ENCODE measurements at places on chromosomes 16 and 17.

DNA sequence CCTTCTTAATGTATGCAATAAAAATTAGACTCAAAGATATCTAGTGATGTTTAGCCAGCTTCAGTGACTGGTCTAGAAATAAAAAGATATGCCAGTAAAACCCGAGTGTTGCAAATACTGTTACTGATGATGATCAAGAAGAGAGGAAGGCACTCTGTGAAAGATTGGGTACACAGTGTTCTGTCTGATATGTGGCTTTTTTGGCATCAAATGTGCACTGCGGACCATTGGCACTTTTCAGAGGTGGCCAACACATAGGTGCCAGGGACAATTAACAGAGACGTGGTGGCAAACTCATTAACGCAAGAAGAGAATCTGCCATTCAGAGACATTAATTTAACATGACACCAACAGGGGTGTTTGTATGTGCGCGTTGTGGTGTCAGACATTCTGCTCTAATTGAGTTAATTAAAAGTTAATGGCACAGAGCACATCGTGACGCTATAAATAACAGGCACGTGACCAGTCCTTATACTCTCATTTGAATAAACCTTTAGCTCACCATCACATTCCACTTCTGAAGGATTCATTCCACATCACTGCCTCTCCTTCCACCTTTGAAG, 549.3 kb upstream of the HSBP1 start:
- DNase-seq, result no peak

GRCh38 chr17:6430769-6431168, 4.2 kb downstream of the AIPL1 start:
- DNase-seq, result no peak

DNA sequence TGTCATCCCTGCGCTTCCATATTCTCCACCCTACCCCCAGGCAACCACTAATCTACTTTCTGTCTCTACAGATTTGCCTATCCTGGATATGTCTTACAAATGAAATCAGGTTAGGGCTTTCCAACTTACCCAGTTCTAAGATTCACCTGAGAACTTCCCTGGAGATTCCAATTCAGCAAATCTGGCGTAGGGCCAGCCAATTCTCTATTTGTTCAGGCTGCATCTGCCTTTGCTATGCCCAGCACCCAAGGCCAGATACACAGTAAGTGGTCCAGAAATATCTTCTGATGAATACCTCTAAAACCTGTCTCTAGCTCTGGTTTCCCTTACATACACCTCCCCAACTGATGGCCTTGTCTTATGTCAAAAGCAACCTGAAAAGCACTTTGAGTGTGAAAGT, 10.4 kb upstream of the CTCF start:
- no peak for DNase-seq

DNA sequence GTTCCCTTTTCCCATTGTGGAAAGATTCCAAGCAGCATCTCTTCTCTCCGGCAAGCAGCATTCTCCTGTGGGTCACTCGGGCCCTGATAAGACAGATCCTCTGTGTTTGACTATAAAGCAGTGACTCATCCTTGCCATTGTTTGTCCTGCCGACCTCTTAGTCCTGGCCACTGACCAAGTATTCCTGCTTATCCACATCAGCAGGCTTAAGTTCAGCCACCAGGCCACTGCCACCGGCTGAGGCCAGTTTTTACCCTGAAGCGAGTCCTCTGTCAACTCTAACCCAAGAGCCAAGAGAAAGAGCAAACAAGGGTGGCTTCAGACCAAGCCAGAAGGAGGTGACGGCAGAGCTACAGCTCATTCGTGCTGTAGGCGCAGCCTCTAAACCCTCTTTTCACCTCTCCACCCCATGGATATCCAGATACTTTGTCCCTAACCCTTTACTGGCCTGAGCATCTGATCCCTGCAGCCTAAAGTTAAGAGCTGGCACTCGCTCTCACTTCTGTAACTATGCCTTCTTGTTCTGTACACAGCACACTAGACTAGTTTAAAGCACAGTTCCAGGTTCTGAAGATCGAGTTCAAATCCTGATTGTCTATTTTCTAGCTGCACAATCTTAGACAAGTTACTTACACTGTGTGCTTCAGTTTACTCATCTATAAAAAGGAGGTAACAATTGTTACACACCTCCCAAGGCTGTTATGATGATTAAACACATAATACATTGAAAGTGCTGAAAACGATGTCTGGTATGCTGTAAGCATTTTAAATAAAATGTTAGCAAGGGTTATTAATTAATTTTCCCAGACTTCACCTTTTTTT, 31.0 kb downstream of the SOX9 start:
- no peak for DNase-seq

- DNase-seq, result no peak
Observed at GRCh38 chr17:16046966-16047365, 47.3 kb downstream of the TTC19 start.

DNA sequence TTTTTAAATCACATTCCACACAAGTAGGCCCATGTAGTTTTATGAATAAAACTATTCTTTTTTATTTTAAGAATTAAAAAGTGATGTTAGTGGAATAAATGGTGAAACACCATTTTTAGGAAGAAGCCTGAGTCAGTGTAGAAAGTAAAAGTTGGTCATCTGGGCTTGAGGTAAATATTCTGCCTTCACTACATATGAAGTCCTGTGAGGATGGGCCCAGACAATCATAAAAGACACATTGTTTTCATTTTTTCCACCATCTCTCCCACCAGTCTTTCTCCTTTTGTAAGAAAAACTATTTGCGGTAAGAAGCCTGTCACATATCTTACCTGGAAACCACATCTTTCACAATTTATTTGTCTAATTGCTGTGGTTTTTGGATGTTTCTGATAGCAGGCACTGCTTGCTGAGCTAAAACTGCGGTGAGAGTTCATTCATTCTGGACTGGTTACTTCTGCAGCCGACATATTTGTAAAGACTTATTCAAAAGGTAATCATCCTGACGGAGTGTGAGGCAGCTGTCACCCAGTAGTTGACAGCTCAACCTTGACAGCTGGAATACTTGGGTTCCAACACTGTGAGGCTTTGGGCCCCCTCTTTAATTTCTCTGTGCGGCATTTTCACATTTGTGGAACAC, 10.6 kb upstream of the RFFL start:
- DNase-seq, result no peak

GRCh38 chr17:10195090-10195805, 3.2 kb downstream of the GAS7 start:
- DNase-seq, result no peak

GRCh38 chr16:65817066-65817465, 549.4 kb upstream of the CDH5 start:
- peak; percentile 45 for DNase-seq
